ENCODE measurements at places on chromosomes 6 and 20.

- DNase-seq = no peak
These were observed 7.7 kb downstream of the ISM1 start for GRCh38 chr20:13228771-13229170.

- DNase-seq = no peak
These were observed 277.1 kb upstream of the ECI2 start for GRCh38 chr6:4412488-4412887.

DNA sequence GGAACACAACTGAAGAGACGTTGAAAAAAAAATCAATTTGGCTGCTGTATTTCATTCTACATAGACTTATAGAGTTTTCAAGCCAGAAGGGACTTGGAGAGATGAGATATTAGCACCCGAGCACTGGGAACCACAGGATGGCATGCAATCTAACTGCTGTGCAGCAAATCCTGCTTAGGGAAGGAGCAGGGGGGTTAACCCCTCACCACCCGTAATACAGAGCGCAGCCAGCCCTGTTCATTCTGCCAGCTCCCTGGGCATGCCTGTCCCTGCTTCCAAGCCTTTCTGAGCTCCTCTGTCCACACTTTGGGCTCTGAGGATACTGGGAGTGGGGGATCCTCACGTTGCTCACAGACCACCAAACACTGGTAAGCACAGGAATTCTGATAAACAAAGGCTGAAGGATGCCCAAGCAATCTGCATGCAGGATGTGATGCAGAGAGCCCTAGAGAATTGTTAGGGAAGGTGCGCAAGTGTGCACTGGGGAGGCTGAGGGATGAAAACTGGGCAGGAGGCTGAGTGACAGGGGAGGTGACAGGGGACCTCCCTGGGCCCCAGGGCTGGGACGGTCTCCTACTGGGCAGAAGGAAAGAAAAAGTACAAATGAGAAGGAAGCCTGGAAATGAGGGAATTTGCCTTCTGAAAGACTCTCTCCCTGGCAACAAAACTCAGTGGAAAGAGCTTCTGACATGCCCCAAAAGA, 34.0 kb downstream of the CPNE5 start:
- DNase-seq = no peak

DNA sequence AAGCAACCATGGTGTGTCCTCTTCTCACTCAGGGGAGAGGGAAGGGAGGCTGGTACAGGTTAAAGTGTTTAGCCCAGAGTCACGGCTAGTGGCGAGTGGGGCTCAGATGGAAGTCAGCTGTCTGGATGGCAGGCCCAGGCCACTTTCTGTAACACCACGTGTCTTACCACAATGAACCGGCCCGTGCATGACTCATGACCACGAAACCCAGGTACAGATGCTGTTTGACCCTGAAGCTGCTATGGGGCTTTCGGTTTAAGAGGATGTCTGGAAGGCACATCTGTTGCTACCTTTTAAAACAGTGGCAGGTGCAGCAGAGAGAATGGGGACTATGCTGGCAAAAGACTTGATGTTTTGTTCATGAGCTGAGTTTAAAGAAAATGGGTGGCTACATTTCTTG, 36.5 kb upstream of the MPC1 start:
- DNase-seq = no peak

DNA sequence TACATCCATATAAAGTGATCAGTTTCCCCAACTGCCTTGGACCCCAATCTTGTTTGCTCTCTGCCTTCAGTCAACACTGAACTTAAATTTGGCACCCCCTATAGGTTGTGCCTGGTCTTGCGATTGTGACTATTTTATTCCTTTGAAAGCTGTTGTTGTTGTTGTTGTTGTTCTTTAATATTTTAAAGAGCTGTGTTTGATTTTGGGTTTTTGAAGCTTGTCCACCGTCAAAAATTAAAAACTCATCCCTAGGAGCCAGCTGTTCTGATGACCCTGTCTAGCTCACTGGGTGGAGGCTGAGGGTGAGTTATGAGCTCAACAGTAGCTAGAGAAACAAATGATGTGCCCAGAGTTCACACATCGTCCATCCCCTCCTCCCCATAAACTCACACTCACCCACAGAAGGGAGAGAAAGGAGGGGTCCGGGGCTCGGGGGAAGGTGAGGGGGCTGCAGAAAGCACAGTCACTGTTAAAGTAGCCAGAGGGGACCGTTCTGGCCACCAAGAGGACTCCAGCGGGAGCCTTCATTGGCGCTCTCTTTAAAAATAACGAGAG, 4.0 kb downstream of the SIM1 start:
- DNase-seq = peak; percentile 52

DNA sequence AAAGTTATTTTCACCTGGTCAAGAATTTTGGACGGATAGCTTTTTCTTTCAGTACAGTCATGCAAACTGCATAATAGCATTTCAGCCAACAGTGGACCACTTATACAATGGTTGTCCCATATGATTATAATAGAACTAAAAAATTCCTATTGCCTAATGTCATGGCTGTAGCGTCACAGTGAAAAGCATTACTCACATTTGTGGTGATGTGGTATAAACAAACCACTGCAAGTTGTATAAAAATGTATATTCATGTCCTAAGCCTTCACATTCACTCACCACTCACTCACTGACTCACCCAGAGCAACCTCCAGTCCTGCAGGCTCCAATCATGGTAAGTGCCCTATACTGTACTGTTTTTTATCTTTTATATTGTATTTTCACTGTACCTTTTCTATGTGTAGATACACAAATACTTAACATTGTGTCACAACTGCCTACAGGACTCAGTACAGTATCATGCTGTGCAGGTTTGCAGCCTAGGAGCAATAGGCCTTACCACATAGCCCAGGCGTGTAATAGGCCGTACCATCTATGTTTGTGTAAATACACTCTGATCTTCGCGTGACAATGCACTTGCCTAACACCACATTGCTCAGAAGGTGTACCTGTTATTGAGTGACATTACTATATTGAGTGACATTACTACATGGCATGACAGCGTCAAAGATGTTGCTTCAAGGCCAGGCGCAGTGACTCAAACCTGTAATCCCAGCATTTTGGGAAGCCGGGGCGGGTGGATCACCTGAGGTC, 17.9 kb downstream of the ABHD12 start:
- DNase-seq = no peak

DNA sequence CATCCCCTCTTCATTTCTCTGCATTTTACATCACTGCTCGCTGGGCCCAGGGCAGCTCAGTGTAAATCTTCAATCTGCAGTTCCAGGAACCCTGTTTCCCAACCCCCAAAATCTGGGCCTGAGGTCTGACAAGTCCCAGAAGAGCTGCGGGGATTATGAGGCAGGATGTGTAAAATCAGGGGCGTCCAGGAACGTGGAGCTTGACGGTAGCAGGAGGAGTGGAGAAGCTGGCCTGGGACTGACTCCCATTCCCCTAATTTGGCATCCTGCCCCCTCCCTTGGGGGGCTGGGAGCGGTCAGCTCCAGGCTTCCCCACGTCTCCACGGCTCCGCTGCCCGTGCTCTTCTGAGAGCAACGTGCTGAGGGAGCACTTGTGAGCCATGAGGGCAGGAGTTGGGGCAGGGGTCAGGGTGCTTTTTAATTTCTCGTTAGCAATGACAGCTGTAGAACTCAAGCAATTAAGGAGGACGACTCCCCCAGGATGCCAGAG, 23.4 kb upstream of the VEGFA start:
- no peak for DNase-seq

DNA sequence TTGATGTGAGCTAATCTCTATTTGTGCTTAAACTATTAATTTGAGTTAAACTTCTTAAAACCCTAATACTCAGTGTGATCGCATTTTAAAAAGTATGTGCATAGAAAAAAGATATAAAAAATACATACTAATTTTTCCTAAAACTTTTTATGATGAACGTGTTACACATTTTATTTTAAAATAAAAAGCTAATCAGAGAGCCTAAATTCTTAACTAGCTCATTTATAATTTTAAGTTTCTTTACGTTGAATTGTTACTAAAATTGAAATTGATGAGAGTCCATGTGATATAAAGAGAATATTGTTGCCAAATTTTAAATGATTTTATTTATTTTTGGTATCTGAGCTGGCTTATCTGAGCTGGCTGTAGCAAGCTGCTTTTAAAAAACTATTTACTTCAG, 6.6 kb downstream of the MAP3K4 start:
- DNase-seq = no peak

GRCh38 chr6:18763086-18763485, 375.9 kb downstream of the RNF144B start:
- DNase-seq = no peak

GRCh38 chr20:63233924-63234323, 1.8 kb upstream of the BIRC7 start:
- DNase-seq = no peak

GRCh38 chr20:15756002-15756753, 817.1 kb downstream of the KIF16B start:
- DNase-seq = no peak

- DNase-seq = no peak
These were observed 109.6 kb downstream of the RTN4IP1 start for GRCh38 chr6:106519460-106520394.

DNA sequence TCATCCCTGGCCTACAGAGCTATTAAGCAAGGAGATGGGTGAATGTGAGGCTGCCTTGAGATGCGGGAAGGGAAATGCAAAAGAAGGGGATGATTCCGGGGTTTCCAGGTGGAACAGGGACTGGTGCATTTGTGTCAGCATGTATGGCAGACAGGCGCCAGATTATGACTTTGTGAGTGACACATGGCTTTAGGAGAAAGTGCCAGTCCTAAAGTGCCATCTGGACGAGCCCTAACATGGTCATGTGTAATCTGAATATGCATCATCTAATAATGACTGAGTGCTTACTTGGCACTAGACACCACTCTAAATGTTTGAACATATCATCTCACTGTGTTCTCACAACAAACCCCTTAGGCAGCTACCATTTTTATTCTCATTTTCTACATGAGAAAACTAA, 195.0 kb upstream of the TSHZ2 start:
- no peak for DNase-seq

GRCh38 chr20:3039426-3039825, 4.0 kb upstream of the GNRH2 start:
- DNase-seq = no peak

GRCh38 chr6:16871047-16871446, 109.8 kb upstream of the ATXN1 start:
- DNase-seq = no peak

- no peak for DNase-seq
These were observed 371.8 kb downstream of the BTBD3 start for GRCh38 chr20:12289465-12289864.

DNA sequence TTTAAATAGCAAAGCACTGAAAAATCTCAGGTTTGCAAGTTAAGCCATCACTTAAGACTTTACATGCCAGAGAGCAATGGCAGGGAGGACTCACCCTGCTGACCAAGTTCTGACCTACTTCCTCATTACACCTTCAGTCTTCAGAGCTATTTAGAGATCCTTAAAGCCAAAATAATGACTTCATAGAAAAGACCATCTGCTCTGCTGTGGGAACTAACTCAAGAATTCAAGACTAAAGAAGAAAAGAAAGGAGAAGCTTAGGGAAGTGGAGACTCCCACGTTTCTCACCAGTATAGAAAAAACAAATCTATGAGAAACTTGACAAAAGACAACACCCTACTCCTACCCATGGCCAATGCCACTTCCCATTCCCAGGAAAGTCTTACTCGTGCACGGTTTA, 28.6 kb downstream of the XPO5 start:
- DNase-seq = no peak

GRCh38 chr6:44471271-44471981, 83.9 kb downstream of the CDC5L start:
- no peak for DNase-seq

DNA sequence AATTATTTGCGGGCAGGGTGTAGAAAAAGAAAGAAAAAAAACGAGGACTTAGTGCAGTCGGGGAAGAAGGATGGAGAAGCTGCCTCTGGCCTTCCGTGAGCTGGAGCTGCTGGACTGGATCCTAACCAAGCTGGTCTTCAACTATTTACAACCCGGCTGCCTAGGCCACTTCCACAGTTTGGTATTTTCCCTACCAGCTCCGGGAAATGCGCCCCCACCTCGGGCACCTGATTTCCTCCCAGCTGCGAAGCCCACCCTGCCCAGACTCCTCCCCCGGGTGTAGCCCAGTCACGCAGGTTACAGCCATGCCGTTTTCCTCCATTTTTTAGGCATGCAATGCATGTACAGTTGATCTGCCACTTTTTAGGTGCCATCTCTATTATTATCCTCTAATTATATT, 21.2 kb downstream of the THEMIS start:
- no peak for DNase-seq

DNA sequence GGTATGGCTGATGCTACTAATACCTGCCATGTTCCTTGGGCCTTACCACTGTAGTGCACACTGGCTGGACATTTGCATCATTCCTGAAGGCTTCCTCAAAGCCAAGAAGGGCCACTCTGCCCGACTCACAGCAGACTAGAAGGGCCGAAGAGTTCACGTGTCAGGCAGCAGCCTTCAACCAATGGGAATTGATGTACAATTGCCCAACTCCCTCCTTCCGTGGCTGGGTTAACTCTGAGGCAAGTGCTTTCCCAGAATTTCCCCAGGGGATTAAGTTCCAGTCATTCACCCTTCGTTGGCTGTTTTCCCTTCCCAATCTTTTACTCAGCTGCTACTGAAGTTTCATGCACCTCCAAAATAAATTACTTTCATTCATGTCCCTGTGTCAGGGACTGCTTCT, 29.8 kb downstream of the PSMB9 start:
- no peak for DNase-seq

- DNase-seq = no peak
These were observed 24.7 kb downstream of the ADGRG6 start for GRCh38 chr6:142326540-142326939.

DNA sequence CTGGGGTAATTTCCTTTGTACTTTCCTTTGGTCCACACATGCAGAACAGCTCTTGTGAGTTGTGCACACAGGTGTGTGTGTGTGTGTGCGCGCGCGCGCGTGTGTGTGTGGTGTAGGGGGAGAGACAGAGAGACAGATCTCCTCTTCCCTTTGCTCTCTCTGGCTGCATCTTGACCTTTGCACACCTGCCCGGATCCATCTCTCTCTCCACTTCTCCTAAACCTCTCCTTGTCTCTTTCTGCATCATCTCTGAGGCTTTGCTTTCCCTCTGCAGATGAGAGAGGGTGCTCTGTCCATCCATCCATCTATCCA, 67.0 kb downstream of the SRC start:
- DNase-seq = no peak
